H1 (cell line): ENCODE measurements at places on chromosomes 3 and 15. TPM values are rescaled to one million over a fixed set of nuclear protein-coding genes. Genes with fewer than 3 reads are reported as not detected.

- no peak for DNase-seq
- peaks cover 2% of the 10 kb centered on the region; the same call in 1 of the 2 replicates for H3K27me3 ChIP-seq
- H3K4me1 ChIP-seq = peaks cover 7% of the 10 kb centered on the region
- H3K27ac ChIP-seq = no peak overlapping the region
- no peaks in the 10 kb centered on the region for H3K36me3 ChIP-seq
- no peak overlapping the region for H3K4me3 ChIP-seq
These were observed 38.4 kb upstream of the VPS8 start for GRCh38 chr3:184773283-184774186.

DNA sequence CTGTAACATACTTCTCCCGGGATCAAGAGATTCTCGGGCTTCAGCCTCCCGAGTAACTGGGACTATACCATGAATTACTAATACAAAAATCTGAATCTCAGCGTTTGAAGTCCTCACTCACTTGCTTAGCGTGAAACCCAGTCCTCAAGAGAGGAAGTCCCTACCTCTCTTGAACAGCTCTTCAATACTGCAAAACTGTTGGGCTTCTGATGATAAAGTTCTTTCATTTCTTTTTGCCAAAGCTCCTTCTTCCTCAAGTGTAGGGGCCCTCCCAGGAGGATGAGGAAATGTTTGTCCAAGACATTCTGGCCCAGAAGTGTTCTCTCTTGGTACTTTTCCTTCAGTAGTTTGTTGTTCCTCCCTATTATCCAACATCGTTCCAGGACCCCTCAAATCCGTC is 48.5 kb downstream of the FMN1 start:
- no peak overlapping the region for H3K4me3 ChIP-seq
- no peak for DNase-seq
- no peaks in the 10 kb centered on the region for H3K4me1 ChIP-seq
- H3K27ac ChIP-seq = no peak overlapping the region
- no peaks in the 10 kb centered on the region for H3K27me3 ChIP-seq

GRCh38 chr3:11400213-11400612 is 128.0 kb downstream of the ATG7 start:
- no peaks in the 10 kb centered on the region for H3K27me3 ChIP-seq
- no peaks in the 10 kb centered on the region for H3K4me1 ChIP-seq
- H3K27ac ChIP-seq = no peak overlapping the region
- DNase-seq = no peak
- H3K36me3 ChIP-seq = no peaks in the 10 kb centered on the region
- no peak overlapping the region for H3K4me3 ChIP-seq

GRCh38 chr3:159668990-159669476 is 319.6 kb upstream of the IL12A start:
- H3K27ac ChIP-seq = no peak overlapping the region
- DNase-seq = no peak
- H3K4me3 ChIP-seq = no peak overlapping the region
- H3K36me3 ChIP-seq = no peaks in the 10 kb centered on the region
- no peaks in the 10 kb centered on the region for H3K27me3 ChIP-seq

- no peak overlapping the region for H3K27ac ChIP-seq
- no peaks in the 10 kb centered on the region for H3K36me3 ChIP-seq
- DNase-seq = no peak
- H3K27me3 ChIP-seq = peaks cover 5% of the 10 kb centered on the region; the same call in 1 of the 2 replicates
- peaks cover 4% of the 10 kb centered on the region for H3K4me1 ChIP-seq
These were observed 72.3 kb downstream of the RPN1 start for GRCh38 chr3:128578346-128578745.

DNA sequence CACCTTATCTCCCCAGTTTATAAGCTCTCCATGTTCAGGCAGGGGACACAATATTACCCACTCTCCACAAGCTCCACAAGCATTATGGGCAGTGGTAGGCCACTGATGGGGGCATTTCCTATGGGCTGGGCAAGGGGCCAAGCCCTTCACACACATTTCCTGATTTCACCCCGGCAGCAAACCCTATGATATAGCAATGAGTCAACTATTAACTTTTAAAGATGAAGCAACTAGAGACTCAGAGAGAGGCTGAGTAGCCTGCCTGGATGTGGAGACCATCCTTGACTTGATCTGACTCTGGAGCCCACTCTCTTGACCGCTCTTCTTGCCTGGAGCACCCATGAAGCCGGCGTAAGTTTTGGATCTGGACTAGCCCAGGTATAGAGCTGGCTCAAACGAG is 27.4 kb downstream of the FOXL2NB start:
- no peaks in the 10 kb centered on the region for H3K27me3 ChIP-seq
- H3K27ac ChIP-seq = no peak overlapping the region
- no peak overlapping the region for H3K4me3 ChIP-seq
- H3K36me3 ChIP-seq = no peaks in the 10 kb centered on the region

POLQ gene
- total RNA-seq = 15.3 and 16.1 TPM in 2 replicates

DNA sequence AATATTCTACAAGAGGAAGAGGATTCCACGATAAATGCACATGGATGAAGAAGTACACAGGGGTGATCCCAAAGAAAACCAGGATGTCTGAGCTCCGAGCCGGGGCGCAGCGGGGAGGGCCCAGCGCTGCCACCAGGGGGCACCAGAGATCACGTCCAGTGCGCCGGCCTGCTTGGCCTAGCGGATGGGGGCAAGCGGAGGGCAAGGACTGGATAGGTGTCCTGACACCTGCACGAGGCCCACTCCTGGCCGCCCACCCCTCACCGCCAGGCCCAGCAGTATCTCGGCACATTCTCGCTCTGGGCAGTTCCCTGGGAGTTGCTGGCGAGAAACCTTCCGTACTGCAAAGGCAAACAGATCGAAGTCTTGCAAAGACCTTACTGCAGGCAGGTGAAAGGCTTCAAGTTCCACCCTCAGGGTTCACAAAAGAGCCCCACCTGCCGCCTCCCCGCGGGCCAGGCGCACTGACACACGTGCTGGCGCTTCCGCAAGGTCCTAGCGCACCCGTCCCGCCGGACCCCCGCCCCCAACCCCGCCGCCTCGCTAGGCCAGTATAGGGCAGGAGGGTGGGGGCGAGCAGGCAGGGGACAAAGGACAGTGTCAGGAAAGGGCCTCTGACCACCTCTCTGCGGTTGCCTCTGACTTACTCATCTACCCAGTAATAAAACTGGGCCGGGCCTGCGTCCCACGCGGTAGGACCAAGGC is 3.3 kb downstream of the ANKRD63 start:
- peaks cover 51% of the 10 kb centered on the region for H3K27me3 ChIP-seq
- peaks cover 15% of the 10 kb centered on the region; the same call in 1 of the 2 replicates for H3K36me3 ChIP-seq
- 0 out of 2 replicates have a peak overlapping the region, but pooled peaks have one; percentile 19 for H3K4me3 ChIP-seq
- no peak overlapping the region for H3K27ac ChIP-seq
- H3K4me1 ChIP-seq = peaks cover 30% of the 10 kb centered on the region

DNA sequence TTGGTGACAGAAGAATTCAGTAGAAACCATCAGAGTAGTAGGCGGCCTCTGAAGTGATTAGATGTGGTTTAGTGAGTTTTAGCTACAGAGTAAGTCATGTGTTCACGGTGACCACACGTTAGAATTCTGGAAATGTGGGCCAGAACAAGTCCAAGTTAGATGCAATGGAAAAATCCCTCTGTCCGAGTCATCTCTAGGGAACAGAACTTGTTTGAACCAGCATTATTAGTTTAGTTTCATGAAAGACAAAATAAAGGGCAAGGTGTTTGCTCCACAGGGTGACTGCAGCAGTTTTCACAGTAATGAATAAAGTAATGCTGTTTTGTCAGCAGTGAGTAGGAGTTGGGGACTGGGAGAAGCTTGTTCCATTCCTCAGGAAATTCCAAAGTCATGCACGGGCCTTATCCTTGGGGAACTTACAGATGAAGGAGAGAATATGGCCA is 100.2 kb downstream of the CGNL1 start:
- no peak overlapping the region for H3K4me3 ChIP-seq
- peaks cover 7% of the 10 kb centered on the region for H3K4me1 ChIP-seq
- H3K36me3 ChIP-seq = peaks cover 3% of the 10 kb centered on the region
- H3K27ac ChIP-seq = no peak overlapping the region
- no peak for DNase-seq
- no peaks in the 10 kb centered on the region for H3K27me3 ChIP-seq

MITF gene
- total RNA-seq = 1.4 and 1.9 TPM in 2 replicates

GRCh38 chr3:49133226-49133951 is 539 bp upstream of the LAMB2 start:
- peak overlapping the region; percentile 74 for H3K4me3 ChIP-seq
- peak overlapping the region; percentile 43; the same call in 1 of the 2 replicates for H3K27ac ChIP-seq
- no peak for DNase-seq
- no peaks in the 10 kb centered on the region for H3K27me3 ChIP-seq

DNA sequence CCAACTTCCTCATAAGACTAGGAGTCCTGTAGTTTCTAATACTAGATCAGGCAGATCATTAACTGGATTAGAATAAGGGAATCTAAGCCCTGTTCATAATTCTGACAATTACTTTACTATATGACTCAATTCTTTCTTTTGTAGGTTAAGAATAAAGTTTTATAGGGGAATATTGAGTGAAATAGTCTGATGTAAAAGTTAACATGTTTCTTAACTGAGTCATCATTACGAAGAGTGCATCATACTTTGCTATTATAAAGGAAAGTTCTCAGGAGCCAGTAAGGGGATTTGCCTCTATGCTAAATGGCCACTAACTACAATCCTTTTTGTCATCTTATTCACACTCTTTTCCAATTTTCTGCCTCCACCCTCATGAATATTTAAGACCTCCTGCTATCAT is 63.1 kb downstream of the POLQ start:
- no peaks in the 10 kb centered on the region for H3K27me3 ChIP-seq
- H3K4me3 ChIP-seq = no peak overlapping the region
- no peak for DNase-seq
- no peaks in the 10 kb centered on the region for H3K4me1 ChIP-seq
